ENCODE measurements at places on chromosomes 1 and 21. TPM values are rescaled to one million over a fixed set of nuclear protein-coding genes. Genes with fewer than 3 reads are reported as not detected.

Gene PLA2G2C
- not detected for total RNA-seq

DNA sequence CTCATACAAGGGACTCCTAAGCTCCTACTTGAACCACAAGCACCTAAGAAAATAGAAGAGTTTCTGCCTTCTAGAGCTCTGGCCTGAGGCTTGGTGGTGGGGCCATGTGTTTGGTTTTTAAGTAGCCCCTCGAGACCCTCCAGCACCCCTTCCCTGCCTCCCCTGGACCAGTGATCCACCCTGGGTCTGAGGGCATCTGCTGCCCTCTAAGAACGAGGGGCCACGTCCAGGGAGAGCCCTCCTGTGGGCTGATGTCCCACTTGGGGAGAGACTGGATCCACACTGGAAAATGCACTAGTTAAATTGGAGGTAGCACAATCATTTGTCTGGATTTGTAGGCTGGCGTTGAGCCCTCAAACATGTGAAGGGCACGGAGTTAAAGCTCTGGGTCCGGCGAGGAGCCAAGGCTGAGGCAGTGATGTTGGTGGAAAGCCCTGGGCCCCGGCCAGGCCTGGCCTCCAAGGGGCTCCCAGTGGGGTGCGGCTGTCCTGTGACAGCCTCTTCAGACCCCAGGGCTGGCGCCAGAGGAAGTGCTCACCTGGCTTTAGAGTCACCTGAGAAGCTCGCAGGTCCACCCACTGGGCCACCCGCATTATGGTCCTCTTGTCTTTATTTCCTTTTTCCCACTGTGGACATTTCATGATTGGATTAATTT, 65.2 kb downstream of the SLC37A1 start:
- no peak for DNase-seq

- no peak for DNase-seq
Measured at GRCh38 chr1:155086128-155086741, 7.6 kb downstream of the EFNA3 start.

Gene MMEL1
- total RNA-seq = 2.7 TPM

DNA sequence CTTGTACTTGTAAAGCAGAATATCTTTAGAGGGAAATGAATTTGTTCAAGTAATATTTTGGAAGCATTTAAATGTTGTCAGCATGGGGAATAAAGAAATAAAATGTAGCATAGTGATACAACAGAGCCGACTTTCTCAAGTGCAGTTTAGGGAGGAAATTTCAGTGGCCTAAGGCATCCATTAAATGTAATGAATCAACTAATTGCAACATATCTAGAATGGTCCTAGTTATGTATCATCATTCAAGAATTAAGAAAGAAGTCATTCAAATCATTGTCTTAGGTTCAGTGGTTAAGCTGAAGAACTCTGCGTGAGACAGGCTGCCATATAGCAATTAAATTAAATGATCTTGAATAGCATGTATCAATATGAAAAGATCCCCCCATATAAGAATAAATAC, 360.7 kb downstream of the TBX15 start:
- no peak for DNase-seq

GRCh38 chr1:174425121-174425520, 22.6 kb upstream of the GPR52 start:
- no peak for DNase-seq

GRCh38 chr21:46011267-46011967, 29.8 kb downstream of the COL6A1 start:
- DNase-seq = no peak

GRCh38 chr1:86706018-86706635, 1.8 kb downstream of the SH3GLB1 start:
- DNase-seq = no peak

Gene C21orf58
- total RNA-seq = 4.1 TPM

Gene WNT2B
- 1.9 TPM for total RNA-seq

DNA sequence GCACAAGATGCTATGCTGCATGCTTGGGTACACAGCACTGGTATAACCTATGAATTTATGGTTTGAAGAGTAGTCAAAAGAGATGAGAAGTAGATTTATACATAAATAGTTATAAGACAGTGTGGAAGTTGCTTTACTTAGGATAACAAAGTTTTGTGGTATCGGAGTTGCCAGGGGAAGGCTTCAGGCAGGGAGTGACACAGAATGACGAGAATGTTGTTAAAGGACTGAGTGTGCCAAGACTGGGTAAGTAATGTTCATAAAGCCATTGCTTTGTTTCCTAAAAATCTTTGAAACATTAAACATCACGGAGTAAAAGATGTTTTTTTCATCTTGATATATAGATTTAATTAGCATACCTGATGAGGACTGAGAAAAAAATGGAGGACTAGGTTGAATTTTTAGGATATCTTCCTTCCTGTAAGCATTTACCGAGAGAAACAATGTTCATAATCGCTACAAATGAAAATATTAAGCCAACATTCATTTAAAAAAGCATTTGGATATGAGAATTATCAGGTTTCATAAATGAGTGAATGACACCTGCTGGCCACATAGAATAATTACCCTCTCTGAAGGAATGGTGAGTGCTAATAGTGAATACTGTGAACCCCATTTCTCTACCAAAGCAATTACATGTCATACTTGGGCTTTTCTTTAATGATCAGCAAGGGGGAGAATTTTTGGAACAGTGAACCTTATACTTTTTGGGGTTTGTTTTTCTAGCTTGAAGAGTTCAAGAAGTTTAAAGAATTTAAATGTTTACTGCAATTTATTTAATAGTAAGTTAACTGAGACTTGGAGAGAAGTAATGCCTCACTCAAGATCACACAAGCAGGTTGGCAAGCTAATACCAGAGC, 28.4 kb downstream of the EXTL2 start:
- peak; percentile 39 for DNase-seq

- DNase-seq = peak; percentile 60
Measured at GRCh38 chr1:2322065-2322571, 69.2 kb downstream of the MORN1 start.

GRCh38 chr1:197235355-197235754, 32.7 kb upstream of the CRB1 start:
- DNase-seq = no peak

Gene PSRC1
- total RNA-seq = 5.5 TPM

- no peak for DNase-seq
Measured at GRCh38 chr1:34690269-34690668, 64.6 kb upstream of the GJB5 start.

DNA sequence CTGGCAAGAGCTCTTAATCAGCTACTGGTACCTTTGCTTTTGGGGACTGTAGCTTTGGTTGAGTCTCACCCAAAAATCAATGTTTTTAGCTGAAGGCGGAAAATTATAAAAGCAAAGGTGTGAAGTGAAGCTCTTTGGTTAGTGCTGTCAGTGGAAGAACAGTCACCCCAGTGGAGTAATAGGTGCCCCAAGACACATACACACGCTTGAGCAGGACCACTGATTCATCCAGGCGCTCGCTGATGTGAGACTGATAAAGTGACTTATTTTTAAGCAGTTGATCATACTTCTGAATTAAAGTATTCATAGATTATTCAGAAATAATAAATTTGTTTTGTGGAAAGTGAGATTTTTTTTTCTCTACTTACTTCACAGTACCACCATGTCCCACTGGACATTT, 37.1 kb downstream of the TGFB2 start:
- DNase-seq = no peak

DNA sequence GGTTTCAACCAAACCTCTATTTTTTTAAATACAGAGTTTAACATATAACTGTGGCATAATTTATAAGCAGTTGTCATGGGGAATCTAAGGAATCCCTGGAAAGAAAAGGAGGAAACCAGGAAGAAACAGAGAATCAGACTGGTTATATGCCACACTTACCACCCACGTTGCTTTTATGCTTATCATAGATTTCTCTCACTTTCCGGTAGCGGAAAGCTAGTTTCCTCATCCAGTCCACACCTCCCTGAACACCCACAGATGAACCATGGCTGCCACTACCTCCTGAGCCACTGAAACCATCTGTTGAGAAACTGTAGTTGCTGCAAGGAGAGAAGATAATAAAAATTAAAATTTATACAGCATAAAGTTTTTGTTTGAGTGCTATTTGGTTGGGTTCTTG, 33.5 kb downstream of the XKR8 start:
- DNase-seq = peak; percentile 46

- DNase-seq = no peak
Measured at GRCh38 chr1:167681024-167681423, 40.8 kb upstream of the MPZL1 start.

Gene RPAP2
- total RNA-seq = 14.8 TPM

Gene CLIC4
- 358 TPM for total RNA-seq
